ENCODE measurements at places on chromosomes 4 and X.

DNA sequence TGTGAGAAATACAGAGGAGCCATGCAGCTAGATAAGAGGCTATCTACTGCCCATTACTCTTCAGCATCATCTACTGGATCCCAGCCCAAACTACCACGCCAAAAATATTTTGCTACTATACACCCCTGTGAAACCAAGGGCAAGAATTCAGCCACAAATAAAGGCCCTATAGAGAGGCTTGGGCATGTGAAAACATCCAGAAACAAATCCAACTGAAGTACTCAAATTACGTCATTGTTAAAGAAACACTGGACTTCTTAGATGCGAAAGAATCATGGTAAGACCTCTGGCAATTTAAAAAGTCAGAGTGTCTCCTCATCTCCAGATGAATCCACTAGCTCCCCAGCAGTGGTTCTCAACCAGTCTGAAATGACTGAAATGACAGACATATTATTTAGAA is 12.8 kb downstream of the NDST3 start:
- DNase-seq: no peak

GRCh38 chrX:112677167-112677566 is 2.6 kb downstream of the LHFPL1 start:
- DNase-seq: no peak

- no peak for DNase-seq
Observed at GRCh38 chrX:378443-378842, 8.3 kb downstream of the PPP2R3B start.

DNA sequence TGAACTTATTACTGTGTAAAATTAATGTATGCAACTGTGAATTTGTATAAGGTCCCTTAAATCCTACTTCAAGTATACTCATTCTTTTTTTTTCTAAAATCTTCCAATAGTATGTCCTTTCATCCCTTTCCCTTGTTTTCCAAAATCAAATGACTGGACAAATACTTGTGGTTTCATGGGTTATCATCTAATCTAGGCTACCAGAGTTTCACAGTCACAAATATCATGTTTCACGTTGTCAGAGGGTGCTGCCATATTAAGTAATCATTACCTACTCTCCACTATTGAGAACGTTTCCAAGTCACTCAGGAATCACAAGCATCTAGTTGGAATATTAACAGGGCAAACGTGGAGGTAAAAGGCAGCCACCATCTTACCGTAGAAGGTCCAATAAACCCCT is 1235.0 kb upstream of the TENM3 start:
- DNase-seq: no peak

GRCh38 chrX:27746516-27746915 is 61.3 kb upstream of the MAGEB10 start:
- DNase-seq: no peak

- DNase-seq: no peak
Observed at GRCh38 chr4:77025643-77026321, 50.0 kb downstream of the CCNI start.

DNA sequence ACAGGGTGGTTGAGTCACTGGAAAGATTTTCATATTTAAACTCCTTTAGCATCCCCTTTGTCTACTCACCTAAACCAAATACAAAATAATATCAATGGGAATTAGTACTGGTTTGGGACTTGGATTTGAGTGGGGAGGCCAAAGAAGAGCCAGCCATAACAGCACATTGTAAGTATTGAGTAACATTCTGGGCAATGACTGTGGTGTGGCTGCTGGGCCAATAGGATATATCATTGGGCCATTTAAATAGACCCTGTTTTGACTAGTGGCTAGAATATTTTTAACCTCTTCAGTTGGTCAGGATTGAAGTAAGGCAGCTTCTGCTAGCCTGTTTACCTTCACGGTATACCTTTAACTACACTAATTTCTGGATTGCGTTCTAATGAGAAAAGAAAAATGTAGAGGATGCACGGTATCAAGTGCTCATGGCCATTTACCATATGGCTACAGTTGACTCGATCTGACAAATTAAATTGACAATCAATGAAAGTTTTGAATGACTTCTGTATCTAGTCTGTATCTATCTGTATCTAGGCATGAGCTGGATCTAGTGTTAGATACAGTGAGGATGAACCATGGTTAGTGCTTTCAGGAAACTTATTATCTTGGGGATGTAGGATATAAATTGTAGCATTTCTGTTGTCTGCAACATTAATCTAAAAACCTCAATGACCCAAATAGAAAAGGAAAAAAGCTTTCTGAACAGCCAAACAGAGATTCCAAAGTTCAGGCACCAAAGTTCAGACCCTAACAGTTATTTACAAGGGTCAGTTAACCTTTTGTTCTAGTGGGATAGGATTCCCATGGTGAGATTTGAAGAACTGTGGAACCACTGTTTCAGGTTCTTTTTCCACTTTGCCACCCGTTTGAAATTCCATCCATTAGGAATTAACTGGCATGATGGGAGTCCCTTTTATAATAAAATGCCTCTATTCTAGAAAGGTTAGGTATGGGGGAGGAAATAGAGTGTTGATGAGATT is 6.8 kb upstream of the ALB start:
- no peak for DNase-seq

GRCh38 chr4:139912445-139912844 is 241.5 kb downstream of the MAML3 start:
- DNase-seq: no peak

DNA sequence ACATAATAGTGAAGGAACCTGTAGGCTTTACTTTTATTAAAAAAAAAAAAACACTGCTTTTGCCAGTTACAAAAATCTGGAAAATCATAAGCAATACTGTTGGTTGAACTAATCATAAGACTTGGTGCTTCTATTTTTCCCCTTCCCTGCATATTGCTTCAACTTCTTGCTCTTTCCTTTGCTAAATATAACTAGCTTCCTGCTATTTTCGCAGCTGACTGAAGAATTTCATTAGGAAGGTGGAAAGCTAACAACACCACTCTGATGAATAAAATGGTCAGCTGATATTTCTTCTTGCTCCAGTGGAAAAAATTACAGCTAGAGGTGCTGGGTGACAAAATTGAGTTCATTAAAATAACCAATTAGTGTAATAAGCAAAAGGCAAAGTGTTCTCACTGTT is 39.3 kb downstream of the MEPE start:
- no peak for DNase-seq

DNA sequence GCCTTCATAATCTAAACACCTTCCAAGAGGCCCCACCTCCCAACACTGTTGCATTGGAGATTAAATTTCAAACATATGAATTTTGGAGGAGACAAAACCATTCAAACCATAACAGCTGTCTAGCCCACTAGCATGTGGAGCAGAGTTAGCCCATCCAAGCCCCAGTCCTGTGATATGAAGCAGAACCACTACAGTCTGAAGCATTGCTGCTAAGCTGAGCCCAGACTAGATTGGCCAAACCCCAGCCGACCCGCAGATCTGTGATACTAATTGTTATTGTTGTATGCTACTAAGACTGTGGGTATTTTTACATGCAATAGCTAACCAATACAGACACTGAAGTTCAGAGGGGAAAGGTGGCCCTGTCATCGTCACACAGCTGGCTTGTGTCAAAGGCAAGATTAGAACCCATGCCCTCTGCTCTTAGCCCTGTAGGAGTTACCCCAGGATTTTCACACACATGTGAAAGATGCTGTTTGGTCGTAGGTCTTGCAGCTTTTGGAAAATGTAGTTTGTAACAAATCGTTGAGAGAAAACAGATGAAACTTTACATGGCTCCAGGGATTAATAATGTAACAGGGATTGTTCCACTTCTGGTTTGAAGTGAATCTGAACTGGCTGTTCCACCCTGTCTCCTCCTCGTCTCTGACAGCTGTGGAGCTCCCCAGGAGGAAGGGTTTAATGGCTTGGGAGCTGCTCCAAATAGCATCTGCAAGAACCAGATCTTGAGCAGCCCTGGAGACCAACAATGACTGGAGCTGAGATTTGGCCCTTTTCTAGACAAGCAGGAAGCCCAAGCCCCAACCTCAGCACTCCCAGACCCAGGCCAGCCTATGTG is 517.5 kb downstream of the MID1IP1 start:
- no peak for DNase-seq

GRCh38 chr4:26031704-26032103 is 117.7 kb downstream of the SMIM20 start:
- no peak for DNase-seq

DNA sequence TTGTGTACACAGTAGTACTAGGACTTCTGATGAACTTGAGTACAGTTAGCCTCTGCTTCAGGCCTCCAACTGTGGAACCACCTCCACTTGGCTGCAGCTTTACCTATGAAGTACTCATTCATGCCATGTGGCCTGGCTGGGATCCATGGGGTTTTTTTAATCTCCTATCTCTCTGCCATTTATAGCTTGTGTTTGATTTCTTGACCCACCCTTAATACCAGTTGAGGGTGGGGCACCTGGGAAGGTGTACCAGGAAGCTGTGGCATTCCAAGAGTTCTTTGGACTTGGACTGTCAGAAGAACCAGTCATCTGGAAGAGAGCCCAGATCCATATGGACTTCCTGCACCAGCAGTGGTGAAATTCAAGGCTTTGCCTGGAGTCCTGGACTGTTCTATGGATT is 230.1 kb downstream of the SHROOM3 start:
- no peak for DNase-seq

- no peak for DNase-seq
Observed at GRCh38 chrX:997631-998137, 214.8 kb downstream of the CRLF2 start.

GRCh38 chr4:61786211-61786610 is 586.1 kb downstream of the ADGRL3 start:
- DNase-seq: no peak

DNA sequence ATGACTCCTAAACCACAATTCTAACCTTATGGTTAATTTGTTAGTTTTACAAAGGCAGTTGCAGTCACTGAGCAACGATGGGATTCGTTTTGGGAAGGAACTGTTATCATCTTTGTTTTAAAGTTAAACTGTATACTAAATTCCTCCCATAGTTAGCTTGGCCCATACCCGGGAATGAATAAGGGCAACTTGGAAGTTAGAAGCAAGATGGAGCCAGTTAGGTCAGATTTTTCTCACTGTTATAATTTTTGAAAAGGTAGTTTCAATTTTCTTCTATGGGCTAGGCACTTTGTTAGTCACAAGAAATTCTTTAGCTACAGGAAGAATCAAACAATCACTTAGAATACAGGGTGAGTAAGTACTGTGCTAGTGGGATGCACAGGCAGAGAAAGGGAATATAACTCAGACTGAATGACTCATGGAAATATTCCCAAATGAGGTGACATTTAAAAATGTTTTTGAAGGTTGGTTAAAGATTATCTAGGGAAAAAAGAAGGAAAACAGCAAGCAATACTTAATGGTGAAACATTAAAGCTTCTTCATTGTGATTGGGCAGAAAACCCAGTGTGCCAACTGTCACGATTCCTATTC is 153.6 kb downstream of the MAGEB17 start:
- no peak for DNase-seq

GRCh38 chr4:93403571-93403970 is 425.0 kb upstream of the ATOH1 start:
- no peak for DNase-seq

DNA sequence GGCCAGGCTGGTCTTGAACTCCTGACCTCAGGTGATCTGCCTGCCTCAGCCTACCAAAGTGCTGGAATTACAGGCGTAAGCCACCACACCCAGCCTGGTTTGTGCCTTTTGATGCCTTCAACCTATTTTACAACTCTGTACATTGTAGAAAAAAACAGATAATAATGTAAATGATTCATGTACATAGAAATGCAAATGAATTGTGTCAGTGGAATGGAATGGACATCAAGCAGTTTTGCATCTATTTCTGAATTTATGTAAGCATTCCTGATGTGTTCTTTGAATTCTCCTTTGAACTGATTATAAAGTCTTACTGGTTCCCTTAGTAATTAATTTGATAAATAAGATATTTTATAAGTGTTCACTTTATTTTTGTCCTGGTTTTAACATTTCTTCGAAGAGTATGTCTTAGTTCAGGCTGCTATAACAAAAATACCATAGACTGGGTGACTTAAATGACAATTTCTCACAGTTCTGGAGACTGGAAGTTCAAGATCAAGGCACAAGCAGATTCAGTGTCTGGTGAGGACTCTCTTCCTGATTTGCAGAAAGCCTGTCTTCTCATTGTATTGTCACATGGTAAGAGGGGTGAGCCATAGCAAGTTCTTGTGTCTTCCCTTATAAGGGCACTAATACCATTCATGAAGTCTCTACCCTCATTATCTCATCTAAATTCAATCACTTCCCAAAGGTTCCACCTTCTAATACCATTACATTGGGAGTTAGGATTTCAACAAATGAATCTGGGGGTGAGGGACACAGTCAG is 162.2 kb upstream of the S100G start:
- no peak for DNase-seq

DNA sequence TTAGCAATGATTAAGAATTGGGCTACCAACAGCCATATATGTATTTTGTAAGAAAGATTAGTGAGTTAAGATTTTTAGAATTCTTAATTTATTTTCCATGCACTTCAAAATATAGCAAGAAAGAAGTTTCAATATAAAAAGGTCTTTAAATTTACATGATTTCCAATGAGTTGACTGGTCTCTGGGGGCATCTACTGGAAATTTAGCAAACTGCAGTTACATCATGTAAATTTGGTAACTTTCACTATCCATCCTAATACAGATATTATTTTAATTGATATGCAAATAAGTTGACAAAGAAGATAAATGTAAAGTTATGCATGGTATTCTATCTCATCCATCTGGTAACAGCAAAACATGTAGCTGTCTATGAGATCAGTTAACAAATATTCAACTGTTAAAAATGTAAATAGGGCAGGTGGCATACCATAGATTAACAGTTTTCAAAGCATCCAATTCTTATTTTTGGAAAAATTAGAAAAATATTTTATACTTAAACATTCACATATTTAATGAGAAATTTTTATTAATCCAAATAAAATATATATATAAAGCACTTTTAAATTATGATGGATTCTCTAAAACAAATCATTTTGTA is 29.1 kb downstream of the TTC29 start:
- DNase-seq: no peak

DNA sequence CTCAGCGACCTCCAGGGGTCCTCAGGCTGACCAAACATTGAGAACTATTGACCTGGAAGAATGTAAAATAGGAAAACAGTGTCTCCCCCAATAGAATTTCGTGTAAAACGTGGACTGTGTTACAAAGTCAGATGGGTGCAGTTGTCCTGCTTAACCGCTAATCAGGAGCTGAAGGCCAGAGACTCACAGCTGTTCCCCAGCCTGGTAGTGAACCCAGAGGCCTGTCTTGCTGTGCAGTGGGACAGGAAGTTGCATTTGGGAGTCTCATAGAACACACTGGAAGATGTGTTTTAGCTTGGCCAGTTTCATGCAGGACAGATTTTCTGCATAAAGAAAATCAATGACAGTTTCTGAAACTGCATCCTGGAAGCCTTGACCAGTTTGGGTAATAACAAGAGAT is 151.5 kb downstream of the PTTG2 start:
- no peak for DNase-seq

GRCh38 chr4:13910556-13910955 is 283.0 kb upstream of the BOD1L1 start:
- no peak for DNase-seq

GRCh38 chrX:37787423-37787869 is 7.6 kb downstream of the CYBB start:
- no peak for DNase-seq

- DNase-seq: no peak
Observed at GRCh38 chr4:82293304-82293703, 80.5 kb downstream of the HNRNPD start.
